ENCODE measurements at places on chromosomes 12 and 14.

GRCh38 chr12:62933602-62934238 lies 1.2 kb downstream of the PPM1H start:
- H3K4me3 ChIP-seq, result peak overlapping the region; percentile 70
- H3K27ac ChIP-seq, result no peak overlapping the region
- no peak for DNase-seq
- peaks cover 3% of the 10 kb centered on the region for H3K4me1 ChIP-seq
- H3K36me3 ChIP-seq, result no peaks in the 10 kb centered on the region

DNA sequence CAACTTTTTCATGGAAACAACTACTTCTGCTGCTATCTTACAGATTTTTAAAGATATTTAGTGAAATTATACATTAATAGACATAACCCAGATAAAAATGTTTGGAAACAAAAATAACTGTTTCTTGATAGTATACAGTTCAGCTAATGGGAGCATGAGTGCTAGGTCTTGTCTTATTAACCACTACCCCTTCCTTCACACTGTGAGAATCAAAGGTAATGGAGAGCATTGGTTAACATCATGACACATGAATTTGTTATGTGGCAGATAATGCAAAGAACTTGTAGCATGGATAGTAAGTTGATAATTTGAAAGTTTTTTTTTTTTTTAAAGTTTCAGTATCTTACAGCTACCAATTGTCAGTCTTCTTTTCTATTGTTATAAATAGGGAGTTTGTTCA lies 44.2 kb downstream of the CCDC91 start:
- H3K4me1 ChIP-seq, result no peaks in the 10 kb centered on the region
- no peak for DNase-seq
- no peak overlapping the region for H3K27ac ChIP-seq

DNA sequence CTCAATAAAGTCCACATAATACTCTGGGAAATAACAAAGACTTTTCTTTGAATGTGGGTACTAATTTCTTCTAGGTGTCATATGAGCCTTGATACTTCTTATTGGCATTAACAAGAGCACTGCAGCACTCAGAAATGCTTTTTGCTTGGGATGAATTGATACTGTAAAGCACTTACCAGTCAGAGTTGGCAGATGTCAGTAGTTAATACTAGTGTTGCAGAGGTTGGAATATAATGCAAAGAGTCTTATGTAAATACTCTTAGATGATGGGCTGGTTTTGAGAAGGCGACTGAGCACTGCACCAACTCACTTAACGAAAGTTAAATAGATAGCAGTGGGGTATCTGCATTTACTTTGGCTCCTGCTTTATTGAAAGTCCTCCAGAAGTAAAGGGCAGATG lies 25.6 kb upstream of the MBIP start:
- no peaks in the 10 kb centered on the region for H3K36me3 ChIP-seq
- DNase-seq, result no peak
- no peaks in the 10 kb centered on the region for H3K27me3 ChIP-seq
- H3K27ac ChIP-seq, result no peak overlapping the region
- H3K4me1 ChIP-seq, result no peaks in the 10 kb centered on the region

GRCh38 chr14:94405486-94405885 lies 17.1 kb upstream of the SERPINA1 start:
- H3K27ac ChIP-seq, result no peak overlapping the region
- no peaks in the 10 kb centered on the region for H3K4me1 ChIP-seq
- H3K27me3 ChIP-seq, result no peaks in the 10 kb centered on the region
- no peak for DNase-seq

- no peak overlapping the region for H3K4me3 ChIP-seq
- H3K27me3 ChIP-seq, result no peaks in the 10 kb centered on the region
- H3K36me3 ChIP-seq, result no peaks in the 10 kb centered on the region
- H3K4me1 ChIP-seq, result peaks cover 6% of the 10 kb centered on the region
- no peak for DNase-seq
Observed at GRCh38 chr14:89424241-89424640, 7.2 kb upstream of the FOXN3 start.

- no peak for DNase-seq
- H3K36me3 ChIP-seq, result no peaks in the 10 kb centered on the region
- no peak overlapping the region for H3K4me3 ChIP-seq
- peaks cover 5% of the 10 kb centered on the region for H3K4me1 ChIP-seq
Observed at GRCh38 chr14:75220156-75220555, 43.7 kb upstream of the TMED10 start.

- H3K4me3 ChIP-seq, result no peak overlapping the region
- no peak overlapping the region for H3K27ac ChIP-seq
- H3K36me3 ChIP-seq, result no peaks in the 10 kb centered on the region
- DNase-seq, result no peak
- H3K27me3 ChIP-seq, result no peaks in the 10 kb centered on the region
Observed at GRCh38 chr12:46677749-46678148, 148.0 kb downstream of the SLC38A4 start.

- H3K36me3 ChIP-seq, result no peaks in the 10 kb centered on the region
- no peak for DNase-seq
- H3K27me3 ChIP-seq, result no peaks in the 10 kb centered on the region
- H3K4me1 ChIP-seq, result no peaks in the 10 kb centered on the region
- H3K27ac ChIP-seq, result no peak overlapping the region
Observed at GRCh38 chr14:55731311-55731872, 151.4 kb downstream of the KTN1 start.

DNA sequence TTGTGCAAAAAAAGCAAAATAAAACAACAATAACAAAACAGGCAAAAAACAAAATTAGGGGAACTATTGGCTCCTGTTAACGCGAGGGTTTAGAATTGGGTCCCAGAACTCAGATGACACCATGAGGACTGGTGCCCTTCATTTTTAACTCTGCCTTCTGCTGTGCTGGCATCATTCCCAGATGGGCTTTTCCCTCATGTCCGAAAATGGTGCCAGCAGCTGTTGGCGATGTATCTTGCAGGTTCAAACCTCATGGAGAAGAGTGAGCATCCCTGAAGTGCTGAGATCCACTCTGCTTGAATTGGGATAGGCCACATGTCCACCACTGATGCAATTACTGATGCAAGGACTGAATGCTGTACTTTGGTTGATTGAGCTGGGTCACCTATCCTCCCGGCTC lies 61.1 kb downstream of the MYRFL start:
- no peaks in the 10 kb centered on the region for H3K36me3 ChIP-seq
- no peak for DNase-seq
- H3K4me1 ChIP-seq, result no peaks in the 10 kb centered on the region
- no peak overlapping the region for H3K4me3 ChIP-seq
- H3K27me3 ChIP-seq, result no peaks in the 10 kb centered on the region

- no peaks in the 10 kb centered on the region for H3K36me3 ChIP-seq
- H3K4me1 ChIP-seq, result no peaks in the 10 kb centered on the region
- H3K27ac ChIP-seq, result no peak overlapping the region
- H3K4me3 ChIP-seq, result no peak overlapping the region
Observed at GRCh38 chr14:56358275-56358674, 221.3 kb upstream of the TMEM260 start.

DNA sequence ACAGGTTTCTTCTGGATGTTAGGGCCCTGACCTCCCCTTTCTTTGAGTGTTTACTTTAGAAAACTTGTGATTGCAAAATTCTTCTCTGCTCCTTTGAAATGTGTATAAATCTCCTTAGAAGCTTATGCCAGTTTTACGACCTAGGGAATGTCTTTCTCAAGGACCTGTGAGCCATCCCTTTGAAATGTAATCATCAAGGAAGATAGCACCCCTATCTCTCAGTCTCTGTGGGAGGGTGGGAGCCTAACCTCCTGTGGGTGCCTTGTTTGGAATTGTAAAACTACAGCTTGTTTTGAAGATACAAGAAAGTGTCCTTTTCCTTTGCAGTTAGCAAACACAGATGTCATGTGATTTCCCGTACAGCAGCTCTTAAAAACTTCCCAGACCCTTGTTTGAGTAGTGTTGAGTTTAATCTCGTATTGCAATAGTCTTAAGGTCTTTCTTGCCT lies 3.3 kb downstream of the OR10AD1 start:
- no peaks in the 10 kb centered on the region for H3K36me3 ChIP-seq
- no peak overlapping the region for H3K27ac ChIP-seq
- no peaks in the 10 kb centered on the region for H3K4me1 ChIP-seq
- no peak for DNase-seq

DNA sequence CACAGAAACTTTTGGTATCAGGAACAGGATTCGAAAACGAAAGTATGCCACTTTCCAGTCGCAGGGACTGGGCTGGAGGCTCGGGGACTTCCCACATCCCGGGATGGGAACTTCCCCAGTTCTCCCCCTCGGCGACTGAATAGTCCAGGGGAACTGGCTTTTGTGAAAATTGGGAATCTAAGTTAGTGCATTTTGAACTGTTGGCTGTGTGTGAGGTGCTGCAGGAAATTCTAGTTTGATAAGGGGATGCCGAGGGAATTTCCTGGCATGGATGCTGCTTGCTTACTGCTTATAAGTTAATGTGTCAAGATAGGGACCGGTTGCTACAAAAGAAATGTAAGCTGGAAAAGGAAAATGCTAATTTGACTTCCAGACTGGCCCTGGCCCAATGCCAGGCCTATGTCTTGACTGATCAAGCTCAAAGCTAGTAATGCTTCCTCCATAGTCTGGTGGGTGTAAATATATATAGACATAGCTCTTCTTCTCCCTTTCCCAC lies 73.4 kb upstream of the EIF5 start:
- no peak overlapping the region for H3K27ac ChIP-seq
- H3K4me1 ChIP-seq, result no peaks in the 10 kb centered on the region
- no peak overlapping the region for H3K4me3 ChIP-seq
- DNase-seq, result no peak
- H3K36me3 ChIP-seq, result no peaks in the 10 kb centered on the region

DNA sequence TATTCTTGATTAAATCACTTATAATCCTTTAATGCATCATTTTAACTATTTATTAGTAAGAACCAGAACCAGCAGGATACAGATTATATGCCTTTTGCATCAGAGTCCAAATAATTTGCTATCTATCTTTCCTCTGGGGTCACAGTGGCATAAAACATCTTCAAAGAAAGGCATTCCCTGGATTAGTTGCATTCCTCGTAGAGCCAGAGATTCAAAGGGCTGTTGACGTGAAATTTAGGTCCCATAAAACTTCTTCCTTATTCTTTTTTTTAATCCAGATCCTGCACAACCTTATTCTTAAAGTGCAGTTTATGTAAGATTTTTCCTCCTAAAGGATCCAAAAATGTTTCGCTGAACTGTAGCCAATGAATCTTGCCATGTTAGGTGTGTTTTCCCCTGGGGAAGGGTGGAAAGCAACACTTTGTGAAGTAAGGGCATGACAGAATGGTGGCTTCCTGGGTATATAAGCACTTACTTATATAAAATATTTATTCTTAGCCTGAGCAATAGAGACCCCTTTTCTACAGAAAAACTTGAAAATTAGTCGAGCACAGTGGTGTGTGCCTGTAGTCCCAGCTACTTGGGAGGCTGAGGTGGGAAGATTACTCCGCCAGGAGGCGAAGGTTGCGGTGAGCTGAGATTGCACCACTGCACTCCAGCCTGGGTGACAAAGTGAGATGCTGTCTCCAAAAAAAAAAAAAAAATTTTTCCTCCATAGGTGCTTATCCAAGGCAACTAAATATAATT lies 208.7 kb downstream of the PCNX1 start:
- no peak overlapping the region for H3K4me3 ChIP-seq
- no peaks in the 10 kb centered on the region for H3K36me3 ChIP-seq
- H3K27ac ChIP-seq, result no peak overlapping the region

DNA sequence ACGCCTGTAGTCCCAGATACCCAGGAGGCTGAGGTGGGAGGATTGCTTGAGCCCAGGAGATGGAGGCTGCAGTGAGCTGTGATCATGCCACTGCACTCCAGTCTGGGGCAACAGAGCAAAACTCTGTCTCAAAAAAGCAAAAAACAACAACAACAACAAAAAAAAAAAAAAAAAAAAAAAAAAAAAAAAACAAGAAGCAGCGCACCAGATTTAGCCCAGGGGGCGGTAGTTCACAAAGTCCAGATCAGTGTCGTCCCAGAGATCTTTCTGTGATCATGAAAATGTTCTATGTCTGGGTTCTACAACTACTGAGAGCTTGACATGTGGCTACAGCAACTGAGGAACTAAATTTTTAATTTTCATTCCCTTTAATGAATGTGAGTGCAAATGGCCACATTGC lies 27.4 kb downstream of the OAS2 start:
- H3K27me3 ChIP-seq, result no peaks in the 10 kb centered on the region
- H3K27ac ChIP-seq, result no peak overlapping the region
- H3K36me3 ChIP-seq, result no peaks in the 10 kb centered on the region
- no peak overlapping the region for H3K4me3 ChIP-seq
- no peaks in the 10 kb centered on the region for H3K4me1 ChIP-seq

GRCh38 chr14:65704850-65705249 lies 292.3 kb downstream of the FUT8 start:
- H3K36me3 ChIP-seq, result no peaks in the 10 kb centered on the region
- no peak overlapping the region for H3K27ac ChIP-seq
- H3K27me3 ChIP-seq, result no peaks in the 10 kb centered on the region
- no peak overlapping the region for H3K4me3 ChIP-seq
- DNase-seq, result no peak

- no peaks in the 10 kb centered on the region for H3K27me3 ChIP-seq
- no peaks in the 10 kb centered on the region for H3K4me1 ChIP-seq
- H3K27ac ChIP-seq, result no peak overlapping the region
- no peak for DNase-seq
Observed at GRCh38 chr12:104643819-104644669, 187.3 kb downstream of the CHST11 start.

DNA sequence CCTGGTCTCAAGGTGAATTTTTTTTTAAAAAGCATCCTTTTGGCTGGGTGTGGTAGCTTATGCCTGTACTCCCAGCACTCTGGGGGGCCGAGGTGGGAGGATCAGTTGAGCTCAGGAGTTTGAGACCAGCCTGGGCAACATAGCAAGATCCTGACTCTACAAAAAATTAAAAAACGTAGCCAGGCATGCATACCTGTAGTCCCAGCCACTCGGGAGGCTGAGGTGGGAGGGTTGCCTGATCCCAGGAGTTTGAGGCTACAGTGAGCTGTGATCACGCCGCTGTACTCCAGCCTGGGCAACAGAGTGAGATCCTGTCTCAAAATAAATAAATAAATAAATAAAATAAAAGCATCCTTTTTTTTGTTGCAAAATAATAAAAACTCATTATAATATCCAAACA lies 12.4 kb downstream of the TSPAN9 start:
- H3K27ac ChIP-seq, result no peak overlapping the region
- H3K4me1 ChIP-seq, result peaks cover 3% of the 10 kb centered on the region
- no peak overlapping the region for H3K4me3 ChIP-seq
- no peak for DNase-seq

DNA sequence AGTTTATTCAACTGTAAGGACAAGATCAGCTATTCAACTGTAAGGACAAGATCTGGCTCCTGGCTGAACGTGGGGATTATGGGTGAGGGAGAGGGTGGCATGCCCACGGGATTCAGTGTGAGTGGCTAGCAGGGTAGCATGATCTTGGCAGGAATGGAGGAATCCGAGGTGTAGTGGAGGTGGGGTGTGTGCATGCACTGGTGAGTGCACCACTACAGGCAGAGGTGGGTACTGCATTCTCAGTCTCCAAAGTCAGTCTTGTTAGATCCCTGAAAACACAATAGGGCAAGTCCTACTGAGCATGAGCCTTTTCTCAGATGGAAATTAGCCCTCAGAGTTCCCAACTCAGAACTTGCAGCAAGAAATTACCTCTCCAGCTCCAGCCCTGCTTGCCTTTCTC lies 32.2 kb upstream of the DCD start:
- H3K27me3 ChIP-seq, result peaks cover 2% of the 10 kb centered on the region
- H3K4me1 ChIP-seq, result peaks cover 16% of the 10 kb centered on the region
- H3K36me3 ChIP-seq, result no peaks in the 10 kb centered on the region
- no peak overlapping the region for H3K27ac ChIP-seq
- no peak overlapping the region for H3K4me3 ChIP-seq

All from iPS DF 6.9 (cell line).